ENCODE measurements at places on chromosomes 7 and 10.

DNA sequence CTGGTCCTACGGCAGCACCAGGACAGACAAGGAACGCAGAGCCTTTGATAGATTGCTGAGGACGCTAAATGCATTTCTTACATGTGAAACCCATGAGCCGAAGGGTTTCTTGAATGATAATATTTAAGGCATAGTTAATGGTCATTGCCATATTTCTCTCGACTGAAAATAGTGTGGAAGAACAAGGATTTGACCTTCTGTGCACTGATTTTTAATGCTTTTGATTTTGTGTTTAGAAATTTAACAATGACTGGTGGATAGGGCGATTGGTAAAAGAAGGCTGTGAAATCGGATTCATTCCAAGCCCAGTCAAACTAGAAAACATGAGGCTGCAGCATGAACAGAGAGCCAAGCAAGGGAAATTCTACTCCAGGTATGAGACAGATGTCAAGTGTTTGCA lies 150.8 kb downstream of the NSUN6 start:
- DNase-seq, result no peak

DNA sequence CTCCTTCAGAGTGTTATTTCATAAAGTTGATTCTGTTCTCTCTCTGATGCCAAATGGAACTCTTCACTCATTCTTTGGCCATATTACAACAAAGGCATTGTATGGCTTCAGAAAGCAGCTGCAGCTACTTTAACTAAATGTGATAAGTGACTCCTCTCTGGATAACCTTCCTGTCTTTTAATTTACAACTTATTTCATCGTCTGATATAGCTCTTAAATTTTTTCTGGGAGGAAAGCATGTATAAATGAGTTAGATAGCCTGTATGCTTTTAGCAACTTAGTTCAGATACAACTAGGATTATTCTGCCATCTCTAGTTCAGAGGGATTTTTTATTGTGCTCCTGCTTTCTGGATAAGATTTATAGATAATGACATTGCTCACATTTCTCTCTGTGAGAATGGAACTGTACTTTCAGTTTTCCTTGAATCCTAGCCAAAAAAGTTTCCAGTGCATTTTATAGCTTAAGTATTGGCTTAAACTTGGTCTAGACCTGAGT lies 57.5 kb downstream of the KLHDC10 start:
- DNase-seq, result no peak

DNA sequence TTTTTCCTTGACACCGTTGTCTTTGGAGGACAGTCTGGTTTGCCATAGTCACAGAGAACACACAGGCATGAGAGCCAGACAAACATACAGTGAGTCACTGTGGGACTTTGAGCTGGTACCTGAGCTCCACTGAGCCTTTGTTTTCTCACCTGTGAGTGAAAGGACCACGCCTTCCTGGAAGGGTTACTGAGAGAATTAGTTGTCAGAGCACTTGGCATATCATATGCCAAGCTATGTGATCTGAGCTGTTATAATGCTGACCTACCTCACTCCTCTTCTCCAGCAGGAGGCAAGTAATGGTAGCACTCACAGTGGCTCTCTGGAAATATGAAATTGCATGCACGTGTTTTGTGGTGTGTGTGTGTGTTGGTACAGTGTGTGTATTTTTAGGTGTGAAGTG lies 59.7 kb downstream of the CXCL12 start:
- no peak for DNase-seq

DNA sequence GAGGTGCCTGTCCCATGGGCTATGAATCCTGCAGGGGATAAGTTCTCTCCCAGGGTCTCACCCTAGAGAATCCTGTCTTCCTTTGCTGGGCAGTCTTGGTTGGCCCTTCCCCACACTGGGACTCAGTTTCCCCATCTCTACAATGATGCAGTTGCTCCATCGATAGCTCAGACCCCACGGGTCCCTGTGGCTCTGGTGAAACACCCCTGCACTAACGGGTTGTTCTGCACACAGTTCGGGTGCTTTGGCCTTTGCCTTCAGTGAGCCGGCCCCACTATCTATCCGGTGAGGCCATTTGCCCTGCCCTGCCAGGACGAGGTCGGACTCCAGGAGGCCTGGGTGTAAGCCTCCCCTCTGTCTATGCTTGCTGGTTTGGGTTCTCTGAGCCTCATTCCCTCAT lies 76.5 kb upstream of the PCBD1 start:
- DNase-seq, result no peak

DNA sequence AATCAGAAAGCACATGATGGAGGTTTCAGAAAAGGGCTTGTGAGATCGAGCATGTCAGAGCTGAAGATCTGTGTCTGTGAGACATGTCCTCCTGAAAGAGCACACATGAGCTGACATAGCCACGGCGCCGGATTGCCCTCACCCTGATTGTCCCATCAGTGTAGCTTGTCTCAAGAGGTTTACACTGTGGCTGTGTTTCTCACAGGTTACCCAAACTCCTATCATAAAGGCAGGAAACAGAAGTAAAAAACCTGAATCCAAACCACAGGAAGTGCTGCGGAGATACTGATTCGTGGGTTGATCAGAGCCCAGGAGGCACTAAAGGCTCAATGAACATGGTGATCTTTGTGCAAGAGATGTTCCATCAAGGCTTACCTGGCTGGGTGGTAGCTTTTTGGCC lies 3.9 kb upstream of the ATP6V0E2 start:
- no peak for DNase-seq

DNA sequence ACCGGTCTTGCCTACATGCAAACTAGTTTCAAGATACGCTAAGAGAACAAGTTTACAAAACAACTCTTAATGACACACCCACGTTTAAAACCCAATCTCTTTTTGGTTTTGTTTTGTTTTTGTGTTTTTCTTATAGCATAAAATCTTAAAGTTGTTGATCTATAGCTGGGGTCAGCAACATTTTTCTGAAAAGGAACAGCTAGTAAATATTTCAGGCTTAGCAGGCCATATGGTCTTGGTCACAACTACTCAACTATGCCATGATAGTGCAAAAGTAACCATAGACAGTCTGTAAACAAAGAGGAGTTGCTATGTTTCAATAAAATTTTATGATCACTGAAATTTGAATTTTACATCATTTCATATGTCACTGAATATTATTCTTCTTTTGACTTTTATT lies 327.4 kb downstream of the AGMO start:
- DNase-seq, result no peak

DNA sequence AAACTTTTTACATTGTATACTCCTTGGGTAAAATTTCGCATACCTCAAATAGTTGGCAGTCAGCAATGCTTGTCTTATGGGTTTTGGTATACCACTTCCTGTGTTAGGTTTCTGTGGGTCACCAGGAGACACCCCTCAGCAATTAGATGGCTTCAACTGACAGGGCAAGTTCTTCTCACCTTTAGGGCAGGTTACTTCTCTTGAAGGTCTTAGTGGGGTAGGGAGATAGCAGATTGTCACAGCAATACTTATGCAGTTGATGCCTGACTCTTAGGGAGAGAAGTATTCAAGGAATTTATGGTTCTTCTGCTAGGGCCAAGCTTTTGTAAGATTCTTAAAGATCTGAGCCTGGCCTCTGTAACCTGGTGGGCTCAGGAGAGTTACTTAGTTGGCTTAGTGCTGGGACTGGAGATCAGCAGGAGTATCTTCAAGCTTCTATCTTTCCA lies 42.9 kb downstream of the MKLN1 start:
- no peak for DNase-seq

DNA sequence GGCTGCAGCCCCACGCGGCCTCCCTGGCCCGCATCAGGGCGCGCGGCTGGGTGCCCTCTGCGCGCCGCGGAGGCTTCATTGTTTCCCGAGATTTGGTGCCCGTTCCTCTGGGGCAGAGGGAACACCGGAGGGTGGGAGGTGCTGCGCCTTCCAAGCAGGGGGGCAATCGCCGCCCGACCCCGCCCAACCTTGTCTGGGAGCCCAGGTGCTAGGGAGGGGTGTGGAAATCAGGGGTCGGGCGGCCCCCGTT lies 1.0 kb upstream of the NRP1 start:
- no peak for DNase-seq

DNA sequence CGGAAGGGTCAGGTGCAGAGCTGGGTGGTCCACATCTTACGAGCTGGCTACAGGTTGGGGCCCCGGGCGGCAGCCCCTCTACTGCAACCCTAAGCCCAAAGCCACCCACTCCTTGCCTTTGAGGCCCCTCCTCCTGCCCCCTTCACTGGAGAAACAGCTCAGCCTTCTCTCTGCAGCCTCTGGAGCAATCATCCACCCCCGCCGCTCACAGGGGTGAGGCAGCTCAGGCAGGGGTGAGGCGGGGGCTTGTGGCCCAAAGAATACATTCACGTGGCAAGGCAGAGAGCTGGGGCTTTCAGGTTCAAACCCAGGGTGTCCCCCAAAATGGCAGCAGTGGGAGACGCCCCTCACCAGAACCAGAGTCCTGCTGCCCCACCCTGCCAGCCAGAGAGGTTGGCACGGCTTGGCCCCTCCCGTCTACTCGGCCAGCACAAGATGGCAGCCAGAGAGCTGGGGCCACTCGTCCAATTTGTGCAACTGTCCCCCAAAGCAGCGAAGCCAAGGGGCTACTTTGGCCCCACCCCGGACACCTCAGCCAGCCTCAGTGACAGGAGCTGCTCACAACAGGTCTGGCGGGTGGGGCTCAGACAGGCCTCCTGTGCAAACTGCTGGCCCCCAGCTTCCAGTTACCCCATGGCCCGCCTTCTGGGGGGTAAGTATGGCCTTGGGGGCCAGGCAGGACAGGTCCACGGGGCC lies 7.2 kb downstream of the GNB2 start:
- DNase-seq, result no peak

- DNase-seq, result no peak
These were observed 9.1 kb downstream of the KLF6 start for GRCh38 chr10:3775696-3776551.

GRCh38 chr7:81624650-81625631 lies 144.9 kb downstream of the HGF start:
- DNase-seq, result no peak

GRCh38 chr7:82331234-82331633 lies 112.3 kb downstream of the CACNA2D1 start:
- no peak for DNase-seq

GRCh38 chr7:55484834-55485233 lies 87.5 kb downstream of the VOPP1 start:
- DNase-seq, result no peak

DNA sequence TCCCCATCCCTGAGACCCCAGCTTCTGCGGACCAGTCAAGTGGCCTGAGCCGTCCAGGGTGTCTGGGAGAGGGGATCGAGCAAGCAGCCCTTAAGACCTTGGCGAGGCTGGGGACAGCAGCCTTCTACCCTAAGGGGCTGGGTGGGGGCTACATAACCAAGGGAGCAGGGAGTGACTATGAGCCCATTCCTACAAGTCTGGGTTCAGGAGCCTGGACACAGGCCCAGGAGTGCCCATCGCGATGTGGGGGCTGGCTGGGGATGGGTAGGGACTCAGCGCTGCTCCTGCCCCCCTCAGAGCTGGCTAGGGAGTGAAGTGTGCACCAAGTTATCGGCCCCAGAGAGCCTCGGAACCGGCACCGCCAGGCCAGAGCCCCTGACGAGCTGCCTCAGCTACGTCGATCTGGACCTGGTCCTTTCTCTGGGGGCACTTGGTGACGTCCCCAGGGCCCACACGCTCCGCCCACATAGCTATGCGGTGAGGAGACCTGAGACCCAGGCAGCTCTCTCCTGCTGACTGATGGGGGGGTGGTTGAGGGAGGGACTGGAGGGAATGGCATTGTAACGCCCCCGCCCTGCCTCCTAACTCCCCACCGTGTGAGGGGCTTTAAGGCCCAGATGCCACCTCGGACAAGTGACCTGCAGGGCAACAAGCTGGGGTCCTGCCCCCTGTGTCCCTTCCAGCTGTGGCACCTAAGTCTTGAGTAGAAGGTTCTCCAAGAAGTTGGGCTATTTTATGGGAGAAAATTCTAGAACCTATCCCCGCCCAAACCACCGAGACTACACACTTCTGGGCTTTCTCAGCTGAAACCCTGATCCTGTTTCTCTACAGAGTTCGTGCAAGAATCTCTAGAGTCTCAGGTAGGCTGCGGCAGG lies 2.5 kb downstream of the SAP25 start:
- DNase-seq, result no peak

GRCh38 chr10:107754814-107755213 lies 590.3 kb upstream of the SORCS1 start:
- DNase-seq, result no peak

DNA sequence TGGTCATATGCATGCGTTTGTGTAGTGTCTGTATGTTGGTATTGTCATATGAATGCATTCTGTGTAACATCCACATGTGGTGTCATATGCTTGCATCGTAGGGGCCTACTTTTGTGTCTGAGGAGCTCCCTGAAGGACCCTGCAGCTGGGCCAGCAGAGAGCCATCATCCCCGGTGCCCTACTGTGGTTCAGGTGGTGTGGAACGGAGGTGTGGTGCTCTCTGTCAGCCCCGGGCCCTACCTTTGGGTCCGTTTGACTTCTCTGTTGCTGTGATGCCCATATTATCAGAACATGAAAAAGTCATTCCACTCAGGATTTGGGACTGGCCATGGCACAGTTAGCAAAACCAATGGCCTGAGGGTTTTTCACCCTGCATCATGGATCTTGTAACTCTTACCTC lies 217.9 kb downstream of the ADARB2 start:
- no peak for DNase-seq

DNA sequence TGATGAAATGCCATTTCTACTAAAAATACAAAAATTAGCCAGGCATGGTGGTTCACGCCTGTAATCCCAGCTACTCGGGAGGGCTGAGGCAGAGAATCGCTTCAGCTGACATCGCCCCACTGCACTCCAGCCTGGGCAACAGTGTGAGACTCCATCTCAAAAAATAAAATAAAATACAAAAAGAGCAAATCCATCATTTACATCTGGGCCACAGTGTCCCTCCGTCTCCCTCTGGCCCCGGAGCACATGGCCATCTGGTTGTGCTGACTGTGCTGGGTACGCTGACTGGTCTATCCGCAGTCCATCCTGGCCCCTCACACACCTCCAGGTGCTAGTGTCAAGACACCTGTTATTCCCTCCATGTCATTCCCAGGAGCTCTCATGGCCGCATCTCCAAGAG lies 42.1 kb downstream of the KCNH2 start:
- no peak for DNase-seq

DNA sequence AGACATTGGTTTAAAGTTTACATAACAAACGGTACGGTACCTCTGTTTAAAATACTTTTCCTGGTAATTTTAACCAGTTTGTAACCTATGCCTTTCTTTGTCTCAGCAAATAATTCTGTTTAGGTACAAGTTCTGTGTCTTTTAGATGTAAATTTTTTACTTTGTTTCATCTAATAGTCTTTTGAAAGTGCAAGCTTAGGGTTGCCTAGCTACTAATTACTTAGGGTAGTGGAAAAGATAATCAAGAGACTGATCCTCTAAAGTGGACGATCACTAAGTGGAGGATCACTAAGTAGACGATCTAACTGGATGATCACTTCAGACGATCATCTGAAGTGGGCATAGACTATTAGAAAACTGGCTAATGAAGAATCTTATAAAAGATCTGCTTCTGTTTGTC lies 16.1 kb upstream of the FKBP9 start:
- DNase-seq, result no peak

DNA sequence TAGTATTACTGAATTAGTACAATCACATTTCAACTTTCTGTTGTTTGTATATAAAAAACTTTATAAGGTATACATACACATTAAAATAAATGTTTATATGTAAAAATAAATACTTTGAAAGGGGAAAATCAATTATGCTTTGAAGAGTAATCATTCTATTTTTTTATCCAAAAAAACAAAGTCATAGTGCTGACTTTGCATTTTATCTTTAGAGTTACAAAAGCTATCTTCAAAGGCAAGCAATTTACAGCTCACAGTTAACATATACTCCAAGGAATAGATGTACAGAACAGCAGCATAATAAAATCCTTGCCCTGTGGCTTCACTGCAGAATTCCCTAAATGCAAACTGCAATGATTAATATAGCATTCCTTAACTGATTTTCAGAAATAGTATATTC lies 53.2 kb downstream of the MAGI2 start:
- DNase-seq, result no peak
